ENCODE measurements at places on chromosomes 2 and 18.

- no peak for DNase-seq
Measured at GRCh38 chr2:142980246-142981068, 103.0 kb downstream of the KYNU start.

DNA sequence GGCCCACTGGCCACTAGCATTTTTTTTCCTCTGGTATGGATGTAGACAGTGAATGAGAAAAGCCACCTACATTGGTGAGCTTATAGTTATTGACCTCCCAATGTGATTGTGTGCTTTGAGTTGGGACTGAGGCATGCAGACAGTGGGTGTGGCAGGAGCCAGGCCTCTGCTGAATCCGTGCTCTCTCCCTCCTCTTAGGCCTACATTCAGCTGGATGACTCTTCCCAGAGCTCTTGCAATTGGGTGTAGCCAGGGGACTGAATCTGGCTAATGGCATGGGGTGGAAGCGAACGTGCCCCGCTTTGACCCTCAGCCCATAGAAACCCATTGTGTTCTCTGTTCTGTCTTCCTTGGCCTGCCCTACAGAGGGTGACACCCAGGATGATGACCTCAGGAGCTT, 698.3 kb upstream of the HS6ST1 start:
- no peak for DNase-seq

- no peak for DNase-seq
Measured at GRCh38 chr18:48917579-48918517, 32.9 kb downstream of the SMAD7 start.

DNA sequence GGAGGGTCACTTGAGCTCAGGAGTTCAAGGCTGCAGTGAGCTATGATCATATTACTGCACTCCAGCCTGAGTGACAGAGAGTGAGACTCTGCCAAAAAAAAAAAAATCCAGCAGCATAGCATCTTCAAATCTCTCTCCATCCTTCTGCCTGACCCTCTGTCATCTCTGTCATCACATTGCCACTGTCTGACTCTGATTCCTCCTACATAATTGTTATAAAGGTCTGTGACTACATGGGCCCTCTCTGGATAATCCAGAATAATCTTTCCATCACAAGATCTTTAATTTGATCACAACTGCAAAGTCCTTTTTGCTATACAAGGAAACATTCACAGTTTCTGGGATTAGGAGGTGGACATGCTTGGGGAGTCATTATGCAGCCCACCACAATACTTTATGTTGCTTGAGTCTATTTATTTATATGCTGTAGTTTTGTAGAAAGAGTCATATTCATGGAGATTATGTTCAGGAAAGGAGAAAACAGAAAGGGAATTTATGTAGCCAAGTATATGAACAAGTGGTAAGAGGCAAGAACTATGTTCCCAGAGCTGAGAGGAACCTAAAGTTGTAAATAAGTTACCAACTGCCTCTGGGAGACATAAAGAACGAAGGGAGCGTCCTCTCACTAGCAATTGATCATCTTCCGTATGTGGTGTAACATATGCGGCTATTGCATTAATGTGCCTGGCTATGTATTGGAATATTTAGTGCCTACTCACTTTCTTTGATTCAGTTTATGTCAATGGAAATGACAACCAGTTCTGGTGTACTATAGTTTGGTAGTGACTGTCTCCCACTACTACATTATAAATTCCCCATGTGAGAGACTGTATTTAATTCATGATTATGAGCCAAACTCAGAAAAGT, 21.5 kb downstream of the RND3 start:
- no peak for DNase-seq

GRCh38 chr2:191749181-191749540, 71.2 kb downstream of the NABP1 start:
- no peak for DNase-seq

DNA sequence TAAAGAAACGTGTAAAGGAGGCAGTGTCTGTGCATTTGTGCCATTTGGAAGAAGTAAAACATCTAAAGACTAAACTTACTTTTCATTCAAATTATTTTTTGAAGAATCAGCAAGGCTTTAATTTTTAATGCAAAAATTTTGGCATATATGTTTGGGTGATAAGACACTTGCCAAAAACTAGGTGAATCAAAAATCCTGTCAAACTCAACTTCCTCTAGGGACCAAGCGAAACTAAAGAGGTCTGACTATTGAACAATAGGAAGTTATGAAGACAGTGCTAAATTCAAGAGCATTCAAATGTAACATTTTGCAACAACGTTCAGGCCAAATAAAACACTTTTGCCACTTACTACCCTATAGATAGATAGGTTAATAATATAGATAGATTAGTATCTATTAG, 306.1 kb downstream of the NOL4 start:
- DNase-seq = no peak

DNA sequence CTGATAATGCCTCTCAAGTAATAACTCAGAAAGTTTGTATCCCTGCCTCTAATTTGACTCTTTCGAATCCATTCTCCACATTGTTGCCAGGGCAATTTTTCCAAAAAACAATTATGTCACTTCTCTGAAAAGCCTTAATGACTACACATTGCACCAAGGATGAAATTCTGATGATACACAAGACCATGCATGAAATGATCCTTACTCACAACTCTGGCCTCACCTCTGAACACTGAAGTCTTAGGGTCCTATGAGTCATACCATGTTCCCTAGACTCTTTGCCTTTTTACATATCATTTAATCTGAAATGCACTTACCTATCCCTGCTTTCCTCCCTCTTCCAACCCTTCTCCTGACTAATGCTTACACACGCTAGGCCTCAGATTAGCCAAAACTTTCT, 51.0 kb downstream of the WDPCP start:
- no peak for DNase-seq

- no peak for DNase-seq
Measured at GRCh38 chr2:152046940-152047339, 51.9 kb downstream of the CACNB4 start.

DNA sequence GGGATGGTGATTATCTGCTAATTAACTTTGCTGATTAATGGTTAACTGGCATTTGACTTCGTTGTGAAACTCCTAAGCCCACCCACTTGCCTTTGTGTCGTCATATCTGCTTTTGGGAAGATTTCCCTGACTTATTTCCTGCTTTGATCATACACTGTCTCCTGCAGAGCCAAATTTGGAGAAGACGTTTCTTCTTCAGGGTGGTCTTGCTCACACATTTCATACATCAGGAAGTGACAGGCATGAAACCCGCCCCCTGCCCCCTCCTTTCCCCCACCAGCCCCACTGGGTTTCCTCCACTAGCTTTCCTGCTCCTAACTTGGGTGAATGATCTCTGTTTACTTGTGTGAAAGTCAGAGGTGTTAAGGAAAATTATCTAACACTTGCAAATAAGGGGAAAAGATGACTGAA, 300.1 kb downstream of the TSN start:
- no peak for DNase-seq

DNA sequence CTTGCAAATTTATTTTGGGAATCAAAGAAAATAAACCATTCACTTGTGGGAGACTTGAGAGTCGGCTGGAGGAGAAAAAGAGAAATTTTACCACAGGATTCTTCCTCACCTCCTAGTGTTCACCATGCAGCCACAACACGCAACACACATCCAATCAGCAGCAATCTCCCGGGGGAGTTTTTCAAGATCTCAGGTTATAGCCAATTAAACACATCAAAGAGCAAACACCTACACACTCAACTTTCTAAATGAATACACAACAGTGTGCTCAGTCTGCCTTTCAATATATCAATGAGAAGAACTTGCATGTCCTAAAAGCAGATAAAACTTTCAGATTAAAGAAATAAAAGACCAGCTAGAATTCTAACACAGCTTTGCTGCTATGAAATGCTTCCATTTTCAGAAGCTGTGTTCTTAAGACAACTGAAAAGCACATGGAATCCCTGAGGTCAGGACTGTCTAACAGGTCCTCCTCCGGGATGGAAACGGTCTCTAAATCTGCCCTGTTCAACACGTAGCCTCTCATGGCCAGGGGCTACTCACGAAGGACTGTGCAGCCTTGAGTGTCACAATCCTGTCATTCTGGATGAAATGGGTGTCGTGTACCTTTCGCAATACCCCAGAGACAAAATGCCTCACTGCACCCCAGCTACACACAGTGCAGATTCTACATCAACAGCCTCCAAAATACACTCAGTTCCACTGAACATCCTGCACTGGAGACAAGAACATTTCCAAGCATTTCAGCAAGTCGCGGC, 84.2 kb downstream of the ZNF516 start:
- DNase-seq = no peak

- DNase-seq = no peak
Measured at GRCh38 chr2:58341047-58341446, 99.9 kb upstream of the FANCL start.

- DNase-seq = no peak
Measured at GRCh38 chr2:109292386-109292785, 163.4 kb downstream of the SH3RF3 start.

- DNase-seq = no peak
Measured at GRCh38 chr2:113148606-113149552, 21.5 kb downstream of the IL1RN start.

GRCh38 chr18:965921-966758, 61.5 kb downstream of the ADCYAP1 start:
- DNase-seq = no peak

DNA sequence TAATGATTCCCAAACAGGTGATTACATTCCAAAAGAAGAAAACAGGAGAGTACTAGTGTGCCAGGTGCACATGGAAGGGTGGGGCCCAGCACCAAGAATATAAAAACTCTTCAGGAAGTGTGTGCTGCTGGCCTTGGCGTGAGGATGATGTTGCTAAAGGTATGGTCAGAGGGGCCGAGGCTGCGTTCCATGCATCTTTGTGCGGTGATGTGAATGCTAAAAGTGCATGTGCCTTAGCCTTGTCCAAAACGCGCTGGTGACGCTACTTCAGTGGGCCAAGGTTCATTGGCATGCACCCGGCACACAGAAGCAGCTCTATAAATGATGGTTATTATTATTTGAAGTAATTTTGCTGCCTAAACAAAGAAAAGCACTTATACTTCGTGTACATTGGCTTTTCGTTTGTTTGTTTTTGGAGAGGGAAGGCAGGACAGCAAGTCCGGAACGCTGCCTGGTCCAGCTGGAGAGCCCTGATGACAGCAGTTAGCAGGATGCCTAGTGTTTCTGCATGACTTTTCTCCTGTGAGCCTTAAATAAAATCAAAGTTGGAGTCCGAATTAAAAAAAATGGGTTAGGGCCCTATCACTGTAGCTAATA, 2.9 kb downstream of the ALKAL2 start:
- no peak for DNase-seq

GRCh38 chr18:50475538-50476193, 84.2 kb upstream of the MAPK4 start:
- no peak for DNase-seq

DNA sequence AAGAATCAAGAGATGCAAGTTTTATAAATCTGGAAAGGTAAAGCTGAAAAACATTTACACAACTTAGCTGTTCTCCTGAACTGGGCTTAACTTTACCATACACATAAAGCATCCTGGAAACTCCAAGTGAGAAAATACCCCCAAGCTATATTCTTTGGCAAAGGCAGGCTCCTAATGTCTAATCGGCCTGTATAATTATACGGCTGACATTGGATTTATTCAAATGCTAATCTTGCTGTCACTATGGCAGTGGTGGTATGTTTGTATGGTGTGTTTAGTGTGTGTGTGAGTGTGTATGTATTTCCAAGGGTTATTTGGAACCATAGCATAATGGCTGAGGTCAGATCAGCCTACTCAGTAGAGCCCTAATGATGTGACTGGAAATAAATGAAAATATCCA, 1031.8 kb upstream of the ZEB2 start:
- no peak for DNase-seq

DNA sequence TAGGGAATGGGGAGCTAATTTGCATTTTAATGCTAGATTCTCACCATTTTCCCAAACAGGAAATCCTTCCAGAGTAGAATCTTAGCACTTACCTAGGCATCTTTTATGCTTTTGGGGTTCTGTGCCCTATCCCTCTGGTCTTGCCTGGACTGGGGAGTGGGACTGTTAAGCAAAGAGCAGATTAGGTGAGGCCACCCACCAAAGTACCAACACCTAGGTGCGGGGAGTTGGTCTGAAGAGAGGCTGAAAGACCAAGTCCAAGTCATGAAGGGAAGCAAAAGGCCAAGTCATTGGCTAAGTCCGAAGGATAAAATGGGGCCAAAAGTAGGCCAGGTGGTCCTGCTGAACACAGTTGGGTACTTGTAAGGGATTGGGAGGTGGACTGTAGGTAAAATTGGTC, 86.7 kb downstream of the FAM168B start:
- no peak for DNase-seq

GRCh38 chr2:3184167-3184566, 193.5 kb downstream of the EIPR1 start:
- DNase-seq = no peak

DNA sequence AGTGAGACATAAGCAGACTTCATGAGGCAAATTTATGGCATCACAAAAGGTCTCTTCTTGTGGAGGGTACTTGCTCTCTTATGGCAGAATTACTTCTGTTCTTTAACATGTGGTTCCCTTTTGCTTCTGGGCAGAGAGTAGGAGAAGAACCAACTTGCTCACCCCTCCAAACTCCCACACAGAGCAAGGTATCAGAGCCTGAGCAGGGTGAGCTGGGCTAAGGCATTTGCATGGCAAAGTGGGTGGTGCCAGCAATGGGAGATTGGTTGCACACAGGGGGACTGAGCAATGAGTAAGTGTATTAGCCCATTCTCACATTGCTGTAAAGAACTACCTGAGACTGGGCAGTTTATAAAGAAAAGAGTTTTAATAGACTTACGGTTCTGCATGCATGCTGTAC, 64.2 kb upstream of the ITGB6 start:
- no peak for DNase-seq

- DNase-seq = peak; percentile 33
Measured at GRCh38 chr2:135742325-135742757, 686 bp downstream of the UBXN4 start.

DNA sequence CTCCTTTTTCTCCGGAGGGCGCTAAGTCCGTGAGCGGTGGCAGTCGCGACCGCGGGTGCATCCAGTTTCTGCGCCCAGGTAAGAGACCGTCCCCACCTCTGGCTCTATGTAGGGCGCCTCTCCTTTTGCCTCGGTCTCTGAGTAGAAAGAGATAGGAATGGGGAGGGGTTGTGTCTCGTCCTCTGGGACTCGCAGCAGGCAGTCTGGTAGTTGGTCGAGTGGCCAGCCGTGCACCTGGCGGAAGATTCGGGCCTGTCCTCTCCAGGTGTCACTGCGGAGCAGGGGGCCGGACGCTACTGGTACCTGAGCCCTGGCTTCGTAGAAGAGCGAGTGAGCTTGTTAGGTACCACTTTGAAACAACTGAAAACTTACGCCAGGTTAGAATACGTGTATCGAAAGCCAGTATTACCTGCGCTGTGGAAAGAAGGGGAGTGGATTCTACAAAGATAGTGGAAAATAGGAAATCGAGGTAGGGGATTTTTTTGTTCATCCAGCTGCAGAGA, 403 bp downstream of the MAP2 start:
- no peak for DNase-seq

- no peak for DNase-seq
Measured at GRCh38 chr2:128196471-128196931, 105.5 kb downstream of the UGGT1 start.

- no peak for DNase-seq
Measured at GRCh38 chr2:158102446-158102845, 770 bp downstream of the UPP2 start.

DNA sequence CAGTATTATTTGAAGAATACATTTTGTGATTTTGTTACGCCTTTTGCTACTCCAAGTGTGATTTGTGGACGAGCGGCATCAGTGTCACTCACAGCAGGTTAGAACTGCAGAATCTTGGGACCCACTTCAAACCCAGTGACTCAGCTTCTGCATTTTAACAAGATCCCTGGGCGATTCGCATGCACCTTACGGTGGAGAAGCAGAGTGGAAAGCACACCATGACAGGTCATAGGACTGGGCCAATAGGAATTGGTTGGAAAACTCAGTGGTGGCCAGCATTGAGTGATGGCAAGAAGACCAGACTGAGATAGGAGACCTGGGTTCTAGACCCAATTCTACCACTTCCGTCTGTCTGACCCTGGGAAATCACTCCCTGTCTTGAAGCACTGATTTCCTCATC, 26.3 kb downstream of the CTLA4 start:
- no peak for DNase-seq

Data from activated naive CD4-positive, alpha-beta T cell (primary cell).